ENCODE measurements at places on chromosomes 6 and 20. TPM values are rescaled to one million over a fixed set of nuclear protein-coding genes. Genes with fewer than 3 reads are reported as not detected.

The SSTR4 gene
- polyA plus RNA-seq = not detected

The DDX27 gene
- polyA plus RNA-seq = 34.2 TPM

The TFAP2A gene
- polyA plus RNA-seq = 0.30 TPM

The HLA-DOB gene
- polyA plus RNA-seq = 0.76 TPM

The FNDC1 gene
- polyA plus RNA-seq = 0.19 TPM

- no peak for DNase-seq
Measured at GRCh38 chr6:40809627-40810026, 222.5 kb upstream of the LRFN2 start.

- no peak for DNase-seq
Measured at GRCh38 chr6:169866668-169867521, 115.5 kb downstream of the ERMARD start.

- DNase-seq = no peak
Measured at GRCh38 chr6:125749865-125750691, 646 bp downstream of the HEY2 start.

GRCh38 chr20:34945315-34946077 lies 10.1 kb downstream of the GSS start:
- DNase-seq = no peak

DNA sequence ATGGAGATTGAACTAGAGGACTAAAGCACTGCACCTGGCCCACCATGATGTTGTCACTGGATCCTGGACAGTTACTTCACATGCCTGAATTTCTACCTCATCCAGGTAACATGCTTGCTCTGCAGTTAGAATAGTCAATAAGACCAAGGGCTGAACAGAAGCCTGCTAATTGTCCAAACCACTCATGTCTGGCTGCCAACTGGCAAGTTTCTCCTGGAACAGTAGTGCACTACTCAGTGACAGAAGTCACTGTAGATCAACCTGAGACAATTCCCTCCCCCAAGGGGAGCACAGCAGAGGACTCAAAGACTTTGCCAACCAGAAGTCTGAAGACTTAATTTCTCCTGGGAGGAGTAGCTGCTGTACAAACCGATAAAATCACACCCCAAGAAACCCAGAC lies 454.6 kb upstream of the MARCKS start:
- no peak for DNase-seq

GRCh38 chr6:140011537-140011936 lies 637.1 kb upstream of the CITED2 start:
- no peak for DNase-seq

DNA sequence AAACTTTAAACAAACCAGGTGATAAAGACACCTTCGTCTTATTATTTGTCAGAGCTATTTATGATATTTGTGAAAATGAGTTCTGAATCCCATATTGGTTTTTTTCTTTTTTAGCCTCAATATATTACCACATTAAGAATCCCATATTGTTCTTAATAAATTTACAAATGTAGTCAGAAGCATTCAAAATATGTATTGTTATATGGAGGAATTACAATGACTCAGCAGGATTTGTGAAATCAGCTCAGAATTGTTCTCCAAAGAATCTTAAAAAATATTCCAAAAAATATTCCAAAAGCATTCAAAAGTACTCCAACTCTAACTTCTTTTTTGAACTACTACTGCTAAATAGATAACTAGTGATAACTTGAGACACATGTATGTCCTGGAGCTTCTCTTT lies 6.5 kb upstream of the ZNF343 start:
- no peak for DNase-seq

DNA sequence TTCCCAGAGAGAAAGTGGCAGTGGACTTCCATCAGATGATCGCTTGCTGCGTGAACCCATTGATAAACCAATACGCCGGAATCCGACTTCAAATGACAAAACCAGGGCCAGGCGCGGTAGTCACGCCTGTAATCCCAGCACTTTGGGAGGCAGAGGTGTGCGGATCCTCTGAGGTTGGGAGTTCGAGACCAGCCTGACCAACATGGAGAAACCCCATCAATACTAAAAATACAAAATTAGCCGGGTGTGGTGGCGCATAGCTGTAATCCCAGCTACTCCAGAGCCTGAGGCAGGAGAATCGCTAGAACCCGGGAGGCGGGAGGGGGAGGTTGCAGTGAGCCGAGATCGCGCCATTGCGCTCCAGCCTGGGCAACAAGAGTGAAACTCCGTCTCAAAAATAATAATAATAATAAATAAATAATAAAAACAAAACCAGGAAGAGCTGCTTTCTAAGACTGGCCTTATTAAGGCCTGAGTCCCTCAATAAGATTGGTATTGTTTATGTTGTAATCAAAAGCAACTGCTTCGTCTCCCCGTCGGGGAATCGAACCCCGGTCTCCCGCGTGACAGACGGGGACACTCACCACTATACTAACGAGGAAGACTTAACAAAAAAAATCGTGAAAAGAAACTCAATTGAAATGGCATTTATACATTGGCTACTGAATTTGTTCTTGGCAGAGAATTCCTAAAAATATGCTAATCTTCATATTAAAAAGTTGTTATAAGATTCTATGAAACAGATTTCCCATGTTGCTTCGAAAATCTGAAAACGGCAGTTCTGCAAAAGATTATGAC lies 110.2 kb upstream of the ZNF184 start:
- no peak for DNase-seq

DNA sequence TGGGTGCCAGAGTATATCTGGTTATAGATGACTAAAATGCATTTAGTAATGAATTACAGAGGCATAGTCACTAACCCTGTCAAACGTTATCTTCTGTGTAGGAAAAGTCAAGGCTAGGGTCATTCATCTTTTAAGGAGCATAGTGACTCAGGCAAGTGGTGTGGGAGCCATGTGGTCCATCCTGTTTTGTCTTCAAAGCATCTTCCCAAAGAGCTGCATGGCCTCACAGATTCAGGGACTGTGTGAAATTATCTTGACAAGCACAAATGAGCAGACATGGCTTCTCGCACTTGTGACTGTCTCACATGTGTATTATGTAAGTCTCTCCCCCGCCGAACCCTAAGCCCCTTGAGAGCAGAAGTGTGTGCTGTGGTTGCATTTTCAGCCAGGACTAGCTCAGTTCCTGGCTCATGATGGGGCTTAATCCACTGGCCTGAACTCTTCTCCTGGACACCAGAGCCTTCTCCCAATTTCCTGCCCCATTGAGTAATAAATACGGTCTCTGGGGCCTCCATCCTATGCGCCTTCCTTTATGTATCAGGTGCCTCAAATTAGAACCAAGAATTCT lies 769.1 kb downstream of the QKI start:
- DNase-seq = no peak

GRCh38 chr6:38990475-38990874 lies 58.1 kb upstream of the GLP1R start:
- no peak for DNase-seq

DNA sequence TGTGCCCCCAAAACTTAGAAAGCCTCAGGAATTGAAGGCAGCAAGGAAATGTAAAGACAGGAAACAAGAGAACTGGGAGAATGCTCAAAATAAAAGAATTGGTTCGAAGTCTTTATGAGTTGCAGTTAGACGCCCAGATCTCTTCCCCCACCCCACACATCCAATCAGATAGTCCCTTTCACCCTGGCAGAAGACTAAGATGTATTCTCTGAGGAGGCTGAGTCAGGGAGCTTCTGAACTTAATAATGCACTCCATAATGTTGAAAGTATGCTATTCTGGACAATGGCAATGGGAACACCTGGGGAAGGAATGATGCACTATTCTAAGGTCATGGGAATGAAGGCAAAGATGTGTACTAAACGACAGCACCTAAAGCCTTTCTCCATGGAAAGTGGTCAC lies 173.6 kb downstream of the MTFR2 start:
- DNase-seq = no peak

DNA sequence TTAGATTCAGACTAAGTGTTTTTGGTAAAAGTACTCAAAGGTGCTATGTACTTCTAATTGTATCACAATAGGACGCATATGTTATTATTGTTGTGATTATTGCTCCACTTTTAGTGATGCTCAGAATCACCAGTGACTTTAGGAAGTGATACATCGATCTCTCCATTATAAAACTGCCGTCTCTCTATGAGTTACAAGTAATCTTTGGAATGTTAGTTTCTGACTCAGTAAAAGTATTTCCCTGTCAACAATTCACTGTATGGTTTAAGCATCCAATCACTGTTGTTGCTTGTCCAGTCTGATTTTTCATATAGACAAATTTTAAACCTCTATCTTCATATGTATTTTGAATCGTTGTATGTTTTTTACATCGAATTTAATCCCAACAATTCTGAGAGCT lies 9.4 kb downstream of the DCBLD1 start:
- DNase-seq = no peak

DNA sequence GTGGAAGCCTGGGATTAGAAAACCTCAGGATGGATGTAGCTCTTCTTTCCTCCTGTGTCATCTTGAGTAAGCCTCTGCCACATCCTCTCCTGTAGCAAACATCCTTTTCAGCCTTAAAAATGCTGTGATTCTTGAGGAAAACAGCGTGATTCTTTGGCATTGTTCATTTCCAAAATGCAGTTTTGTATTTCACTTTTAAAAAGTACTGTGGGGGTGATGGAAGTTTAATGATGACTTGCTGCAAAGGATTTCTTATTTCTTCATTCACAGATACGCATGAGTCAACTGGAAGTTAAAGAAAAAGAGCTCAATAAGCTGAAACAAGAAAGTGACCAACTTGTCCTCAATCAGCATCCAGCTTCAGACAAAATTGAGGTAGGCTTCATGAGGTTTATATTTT lies 23.9 kb upstream of the SNRNP48 start:
- DNase-seq = no peak
